ENCODE measurements at places on chromosomes 12 and 14. TPM values are rescaled to one million over a fixed set of nuclear protein-coding genes. Genes with fewer than 3 reads are reported as not detected.

DNA sequence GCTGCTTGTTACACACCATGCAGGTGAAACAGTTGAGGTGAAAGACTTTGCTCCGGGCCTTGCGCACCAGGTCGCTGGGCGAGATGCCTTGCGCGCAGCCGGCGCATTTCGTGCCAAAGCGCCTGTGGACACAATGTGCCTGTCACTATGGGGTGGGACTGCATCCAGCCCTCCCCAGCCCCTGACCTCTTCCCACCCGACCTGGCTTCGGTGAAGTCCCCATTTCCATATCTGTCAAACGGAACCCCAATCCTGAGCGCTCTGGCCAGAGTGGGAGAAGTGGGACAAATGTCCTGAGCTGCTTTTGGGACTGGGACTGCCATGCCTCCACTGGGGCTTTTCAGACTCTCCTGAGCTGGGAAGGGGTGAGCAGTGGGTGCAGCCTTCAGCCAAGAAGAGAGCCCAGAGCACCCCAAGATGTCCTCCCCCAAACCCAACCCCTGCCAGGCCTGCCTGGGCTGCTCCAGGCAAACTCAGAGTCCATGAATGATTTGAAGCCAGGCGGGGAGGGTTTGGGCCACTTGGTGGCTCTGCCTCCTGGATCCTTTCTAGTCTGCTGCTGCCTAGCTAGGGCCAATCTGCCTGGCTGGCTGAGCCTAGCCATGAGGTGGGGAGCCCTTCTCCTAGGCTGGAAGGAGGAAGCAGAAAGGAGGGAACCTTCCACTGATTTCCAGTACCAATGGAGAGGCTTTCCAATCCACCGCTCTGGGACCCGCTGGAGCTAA lies 2.3 kb downstream of the LHX5 start:
- DNase-seq: no peak

DNA sequence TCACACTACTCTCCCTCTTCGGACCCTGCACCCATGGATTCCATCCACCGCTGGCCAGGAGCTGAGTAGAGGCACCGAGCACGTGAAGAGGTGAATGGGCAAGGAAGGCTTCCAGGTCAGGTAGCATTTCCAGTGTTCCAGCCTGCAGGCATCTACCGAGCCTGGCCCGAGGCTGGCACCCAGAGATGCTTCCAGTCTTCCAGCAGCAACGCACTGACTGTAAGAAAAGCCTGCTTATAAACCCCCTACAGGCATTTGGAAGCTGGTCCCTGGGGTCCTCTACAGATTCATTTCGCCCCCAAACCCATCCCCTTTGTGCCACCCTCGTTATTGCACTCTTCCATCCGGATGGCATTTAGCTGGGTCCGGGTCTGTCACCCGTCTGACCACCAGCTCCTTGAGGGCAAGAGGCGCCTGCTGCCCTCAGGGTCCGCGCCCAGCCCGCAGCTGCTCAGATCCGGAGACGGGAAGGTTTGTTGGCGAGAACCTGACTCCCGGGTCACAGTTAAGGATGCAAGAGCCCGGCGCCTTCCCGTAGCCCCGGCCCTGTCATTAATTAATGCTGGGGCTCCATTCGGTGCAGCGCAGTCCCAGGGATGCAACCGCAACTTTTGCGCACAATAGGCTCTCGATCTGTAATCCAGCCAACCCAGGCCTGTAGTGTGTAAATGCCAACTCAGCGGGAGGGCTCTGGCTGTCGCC lies 614 bp upstream of the MARK3 start:
- DNase-seq: no peak

Gene CEP128
- 11.5 TPM for total RNA-seq

Gene KRT5
- 0.65 TPM for total RNA-seq

DNA sequence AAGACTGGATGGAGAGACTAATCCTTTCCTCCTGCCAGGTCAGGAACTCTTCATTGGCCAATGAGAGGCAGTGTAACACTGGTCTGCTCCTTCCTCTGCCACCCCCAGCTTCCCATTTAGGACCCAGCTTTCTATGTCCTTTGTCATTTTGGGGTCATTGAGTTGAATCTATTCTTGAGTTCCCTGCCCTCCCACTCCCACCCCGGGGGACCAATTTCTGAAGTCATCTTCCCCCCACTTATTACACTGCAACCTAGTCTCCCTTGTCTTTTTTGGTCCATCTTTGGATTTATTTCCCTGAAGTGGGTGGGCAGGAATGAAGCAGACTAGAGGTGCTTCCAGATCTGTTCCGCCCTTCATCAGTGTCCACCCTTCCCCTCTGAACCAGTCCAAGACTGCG lies 7.6 kb upstream of the ITGA5 start:
- DNase-seq: no peak

- DNase-seq: no peak
Observed at GRCh38 chr14:89366864-89367778, 49.9 kb downstream of the FOXN3 start.

- no peak for DNase-seq
Observed at GRCh38 chr14:103443111-103443510, 57.9 kb downstream of the MARK3 start.

GRCh38 chr12:132275110-132275531 lies 54.3 kb downstream of the GALNT9 start:
- peak; percentile 30 for DNase-seq

Gene NRXN3
- total RNA-seq: 9.0 TPM

DNA sequence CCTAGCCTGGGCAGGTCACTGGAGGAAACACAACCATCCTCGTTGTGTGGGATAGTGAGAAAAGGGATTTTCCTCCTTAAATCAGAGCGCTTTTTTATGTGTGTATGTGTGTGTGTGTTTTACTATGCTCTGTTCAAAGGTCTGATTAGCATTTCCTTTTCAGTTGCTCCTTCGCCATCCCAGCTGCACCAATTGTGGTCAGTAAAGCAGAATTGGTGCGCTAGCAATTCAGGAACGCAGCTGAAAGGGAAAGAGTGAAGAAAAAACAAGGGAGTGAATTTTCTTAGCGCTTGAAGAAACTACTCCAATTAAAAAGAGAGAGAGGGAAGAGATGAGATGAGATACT lies 173.3 kb upstream of the PARP11 start:
- no peak for DNase-seq

DNA sequence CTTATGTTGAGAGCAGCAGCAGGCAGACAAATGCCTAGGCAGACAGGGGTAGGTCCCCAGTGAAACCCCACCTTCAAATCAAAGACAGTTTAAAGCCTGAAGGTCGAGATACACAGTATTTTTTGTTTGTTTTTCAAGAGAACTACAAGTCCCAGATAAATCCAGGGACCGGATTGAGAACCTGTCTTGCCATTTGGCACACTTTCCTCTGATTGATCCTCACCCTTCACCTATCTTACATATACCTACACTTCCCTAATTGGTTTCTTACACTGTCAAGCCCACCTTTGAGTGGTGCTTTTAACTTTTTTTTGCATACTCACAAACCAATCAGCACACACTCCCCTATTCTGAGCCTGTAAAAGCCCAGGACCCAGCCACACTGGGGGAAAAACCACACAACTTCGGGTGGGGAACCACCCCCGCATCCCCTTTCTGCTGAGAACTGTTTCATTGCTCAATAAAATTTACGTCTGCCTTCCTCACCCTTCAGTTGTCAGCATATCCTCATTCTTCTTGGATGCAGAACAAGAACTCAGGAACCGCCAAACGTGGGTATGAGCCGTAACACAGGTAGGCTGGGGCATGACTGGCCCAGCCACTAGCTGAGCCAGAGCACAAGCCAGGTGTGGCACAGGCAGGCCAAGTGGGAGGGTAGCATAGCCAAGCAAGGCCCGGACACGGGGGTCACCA lies 11.1 kb downstream of the DICER1 start:
- DNase-seq: peak; percentile 51

- DNase-seq: no peak
Observed at GRCh38 chr12:179131-179884, 34.6 kb downstream of the SLC6A12 start.

Gene HNRNPA1
- 598 TPM for total RNA-seq

Gene NPFF
- not detected for total RNA-seq

- no peak for DNase-seq
Observed at GRCh38 chr12:45290216-45290605, 74.3 kb downstream of the ANO6 start.
